ENCODE measurements at places on chromosomes 1 and 21. TPM values are rescaled to one million over a fixed set of nuclear protein-coding genes. Genes with fewer than 3 reads are reported as not detected.

- no peak for DNase-seq
Measured at GRCh38 chr1:7322283-7322785, 448.8 kb upstream of the VAMP3 start.

DNA sequence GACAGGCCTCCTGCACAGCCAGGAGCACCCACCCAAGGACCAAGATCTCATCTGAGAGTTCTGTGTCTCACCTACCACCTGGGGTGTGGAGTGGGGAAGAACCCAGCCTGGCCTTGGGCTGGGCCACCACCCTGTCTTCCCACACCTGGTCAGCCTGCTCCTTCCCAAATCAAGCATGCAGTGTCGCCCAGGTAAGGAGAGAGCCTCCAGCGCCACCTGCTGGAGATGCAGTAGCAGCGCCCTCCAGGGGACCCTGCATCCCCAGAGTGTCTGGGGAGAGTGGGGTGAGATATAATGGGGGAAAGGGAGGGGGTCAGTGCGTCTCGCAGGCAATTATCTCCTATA, 32.3 kb downstream of the KIAA2013 start:
- DNase-seq, result peak; percentile 63

GRCh38 chr1:209198961-209199750, 384.4 kb upstream of the CAMK1G start:
- no peak for DNase-seq

DNA sequence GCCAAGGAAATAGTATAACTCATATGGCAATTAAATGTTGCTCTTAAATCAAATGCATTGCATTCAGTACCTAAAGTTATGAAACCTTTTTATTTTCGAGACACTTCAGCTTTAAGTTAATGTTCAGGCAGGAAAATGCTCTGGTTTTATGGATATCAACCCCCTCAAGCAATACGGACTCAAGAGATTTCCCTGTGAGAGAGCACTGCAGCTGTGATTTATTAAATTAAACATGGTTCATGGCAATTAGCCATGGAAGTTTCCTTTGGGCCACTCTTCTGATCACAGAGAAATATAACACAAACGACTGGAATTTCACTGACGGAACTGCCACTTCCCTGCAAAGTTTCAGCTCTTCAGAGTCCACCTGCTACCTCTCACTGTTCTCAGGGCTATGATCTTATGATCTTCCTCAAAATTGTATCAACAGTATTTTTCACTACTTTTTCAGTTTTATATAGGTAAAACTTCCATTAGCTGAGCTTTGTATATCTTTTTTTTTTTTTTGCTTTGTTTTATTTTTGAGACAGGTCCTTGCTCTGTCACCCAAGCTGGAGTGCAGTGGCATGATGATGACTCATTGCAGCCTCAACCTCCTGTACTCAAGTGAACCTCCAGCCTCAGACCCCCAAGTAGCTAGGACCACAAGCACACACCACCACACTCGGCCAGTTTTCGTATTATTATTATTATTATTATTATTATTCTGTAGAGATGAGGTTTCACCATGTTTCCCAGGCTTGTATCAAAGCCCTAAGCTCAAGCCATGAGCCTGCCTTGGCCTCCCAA, 923.1 kb upstream of the TMPRSS15 start:
- no peak for DNase-seq

- no peak for DNase-seq
Measured at GRCh38 chr1:115262886-115263285, 75.2 kb downstream of the NGF start.

GRCh38 chr1:66312271-66312990, 221.5 kb upstream of the SGIP1 start:
- DNase-seq, result no peak

GRCh38 chr1:226268421-226269124, 40.4 kb downstream of the LIN9 start:
- DNase-seq, result no peak

DNA sequence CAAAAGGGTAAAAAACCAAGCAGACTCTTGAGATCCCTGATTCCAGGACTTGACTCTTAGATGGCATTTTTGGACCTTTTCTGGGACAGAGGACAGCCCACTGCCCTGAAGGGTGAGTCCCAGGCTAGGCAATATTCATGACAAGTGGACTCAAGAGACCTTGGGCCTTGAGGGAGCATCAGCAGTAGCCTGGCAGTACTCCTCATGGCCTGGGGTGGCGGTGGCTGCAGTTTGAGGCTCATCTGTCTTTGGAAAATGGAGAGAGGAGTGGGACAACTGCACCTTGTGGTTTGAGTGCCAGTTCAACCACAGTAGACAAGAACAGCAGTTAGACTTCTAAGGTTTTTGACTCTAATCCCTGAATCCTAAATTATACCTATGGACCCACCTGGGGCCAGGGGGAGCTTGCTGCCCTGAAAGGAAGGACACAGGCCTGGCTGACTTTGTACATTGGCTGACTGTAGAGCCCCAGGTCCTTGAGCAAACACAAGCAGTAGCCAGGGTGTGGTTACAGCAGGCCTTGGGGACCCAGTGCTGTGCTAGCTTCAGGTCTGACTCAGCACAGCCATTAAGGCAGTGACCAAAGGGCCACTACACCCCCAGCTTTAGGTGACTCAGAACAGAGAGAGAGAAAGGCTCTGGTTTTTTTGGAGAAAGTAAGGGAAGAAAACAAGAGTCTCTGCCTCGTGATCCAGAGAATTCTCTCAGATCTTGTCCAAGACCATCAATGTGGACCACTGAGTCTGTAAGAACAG, 1023.2 kb downstream of the KCNT2 start:
- no peak for DNase-seq

DNA sequence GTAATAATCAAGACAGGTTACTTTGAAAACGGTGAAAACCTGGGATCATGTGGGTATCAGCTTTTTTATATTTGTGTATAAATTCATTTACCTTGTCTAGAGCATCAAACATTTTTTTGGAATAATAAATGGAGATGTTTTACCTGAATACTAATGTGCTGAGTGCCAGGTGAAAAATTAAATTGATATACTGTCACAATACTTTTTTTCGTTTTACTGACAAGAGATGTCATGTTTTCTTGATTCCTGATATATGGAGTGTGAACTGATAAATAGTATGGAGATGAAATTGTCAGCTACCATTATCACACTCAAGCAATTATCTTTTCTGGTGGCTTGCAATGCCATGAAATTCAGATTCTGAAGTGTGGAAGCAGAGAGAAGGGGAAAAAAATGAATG, 47.2 kb upstream of the ZRANB2 start:
- DNase-seq, result no peak

GRCh38 chr21:29360799-29361765, 62.4 kb downstream of the BACH1 start:
- no peak for DNase-seq

DNA sequence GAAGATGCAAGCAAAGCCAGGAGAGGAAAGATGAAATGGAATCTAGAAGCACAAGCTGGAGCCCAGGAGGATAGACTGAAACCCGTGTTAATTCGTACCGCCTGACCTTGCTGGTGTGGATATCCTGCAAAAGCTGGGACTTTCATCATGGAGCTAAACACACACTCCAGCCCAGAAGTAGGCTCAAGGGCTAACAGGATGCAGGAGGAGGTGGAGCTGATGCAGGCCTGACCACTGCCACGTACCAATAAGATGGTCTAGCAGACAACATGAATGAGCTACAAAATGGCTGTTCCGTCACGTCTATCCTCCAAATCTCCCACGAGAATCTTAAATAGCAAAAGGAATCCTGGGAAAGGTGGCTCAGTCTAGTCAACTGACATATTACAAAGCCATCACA, 270.3 kb downstream of the SDCCAG8 start:
- no peak for DNase-seq

GRCh38 chr1:100347009-100347966, 5.0 kb upstream of the CDC14A start:
- no peak for DNase-seq

DNA sequence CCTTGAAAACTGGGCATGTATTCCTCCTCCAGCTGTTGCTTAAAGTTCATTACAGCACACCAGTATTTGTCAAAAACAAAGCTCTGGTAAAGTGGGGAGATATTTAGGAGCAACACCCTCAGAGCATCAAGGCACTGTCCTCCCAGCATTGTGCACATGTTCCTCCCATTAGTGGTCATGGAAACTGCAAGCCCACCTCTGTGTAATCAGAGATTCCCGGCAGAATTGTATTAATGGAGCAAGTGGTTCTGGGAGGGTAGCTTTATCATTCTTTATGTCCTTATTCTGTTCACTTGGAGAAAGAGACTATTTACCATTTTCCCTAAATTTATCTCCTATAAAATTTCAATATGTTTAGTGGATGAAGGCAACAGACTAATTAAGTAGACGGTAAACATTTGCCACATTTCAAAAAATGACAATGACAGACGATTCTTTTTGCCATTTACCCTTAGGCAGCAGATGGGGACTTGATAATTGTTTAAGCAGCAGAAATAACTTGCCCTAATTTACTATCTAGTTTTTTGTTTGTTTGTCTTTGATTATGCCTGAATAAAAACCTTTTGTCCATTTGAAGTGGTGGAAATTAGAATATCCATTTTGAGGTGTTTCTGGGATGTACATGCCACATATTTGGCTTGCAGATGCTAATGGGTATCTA, 289.6 kb upstream of the ST6GALNAC5 start:
- no peak for DNase-seq

GRCh38 chr21:42247716-42248115, 28.8 kb downstream of the ABCG1 start:
- no peak for DNase-seq

- DNase-seq, result peak; percentile 20
Measured at GRCh38 chr1:67307251-67308060, at the start of gene IL12RB2. Gene IL12RB2, plus strand, starts transcription at chr1:67307873. Its CDS starts 12,496 bp downstream, at chr1:67320369.

GRCh38 chr21:41628256-41628655, 120.3 kb upstream of the TMPRSS2 start:
- no peak for DNase-seq

DNA sequence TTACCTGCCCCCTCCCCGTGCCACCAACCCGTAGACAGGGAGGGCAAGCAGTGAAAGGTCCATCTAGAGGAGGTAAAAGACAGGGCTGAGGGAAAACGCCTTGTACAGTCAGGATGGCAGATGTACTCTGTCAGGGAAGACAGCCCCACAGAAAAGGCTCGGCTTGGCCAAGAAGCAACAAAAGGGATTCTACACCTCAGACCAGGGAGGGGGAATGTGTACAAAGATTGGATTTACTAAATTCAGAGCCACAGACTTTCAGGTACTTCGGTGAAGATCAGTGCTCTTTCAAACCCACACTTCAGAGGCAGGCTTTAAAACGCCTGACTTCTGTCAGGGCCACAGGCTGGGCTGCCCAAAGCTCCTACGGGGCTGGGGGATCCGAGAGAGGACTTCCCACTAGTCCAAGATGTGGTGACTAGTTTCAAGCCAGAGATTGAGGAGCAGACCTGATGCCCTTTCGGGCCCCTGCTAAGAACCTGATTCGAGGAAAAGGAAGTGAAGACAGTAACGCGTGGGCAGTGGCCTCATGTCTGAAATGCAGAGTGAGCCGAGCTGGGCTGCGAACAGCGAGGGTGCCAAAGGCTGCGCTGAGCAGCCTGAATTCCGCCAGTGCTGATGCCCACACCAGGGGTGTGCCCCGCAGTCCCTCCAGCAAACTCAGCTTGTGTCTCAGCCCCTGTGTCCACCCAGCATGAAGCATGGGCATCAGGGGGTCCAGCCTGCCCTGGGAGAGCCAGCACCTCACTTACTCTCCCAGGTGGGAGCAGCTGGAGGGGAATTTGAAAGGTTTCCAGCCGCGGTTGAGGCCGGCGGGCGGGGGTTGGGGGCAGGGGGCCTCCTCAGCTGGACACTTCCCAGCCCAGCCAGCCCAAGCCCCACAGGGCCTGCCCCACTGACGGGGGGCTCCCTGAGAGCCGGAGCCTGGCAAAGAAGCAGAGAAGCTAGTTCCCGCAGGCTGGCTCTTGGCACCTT, 36.2 kb downstream of the KIAA1614 start:
- no peak for DNase-seq

GRCh38 chr1:98188774-98189173, 267.9 kb upstream of the DPYD start:
- no peak for DNase-seq

GRCh38 chr1:25342846-25343245, 4.7 kb downstream of the TMEM50A start:
- DNase-seq, result no peak

- no peak for DNase-seq
Measured at GRCh38 chr1:246482805-246483568, 24.1 kb downstream of the SMYD3 start.

DNA sequence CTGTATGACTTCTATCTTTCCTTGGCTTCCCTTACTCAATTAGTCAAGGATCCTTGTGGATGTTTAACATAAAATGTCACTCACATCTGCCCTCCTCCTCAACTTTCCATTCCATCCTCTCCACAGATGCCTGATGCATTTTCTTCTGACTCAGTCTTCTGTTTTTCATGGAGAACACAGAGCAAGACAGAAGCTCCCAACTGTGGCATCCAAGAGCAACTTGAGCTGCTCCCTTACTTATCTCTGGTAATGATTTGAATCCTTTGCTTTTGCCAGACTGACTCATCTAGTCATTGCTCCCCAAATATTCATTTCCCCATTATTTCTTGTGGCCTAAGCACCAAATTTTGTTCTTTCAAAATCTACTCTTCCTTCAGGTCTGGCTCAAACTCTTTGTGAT, 120.6 kb downstream of the LYPLAL1 start:
- DNase-seq, result no peak

GRCh38 chr1:247430434-247430833, 14.5 kb downstream of the NLRP3 start:
- no peak for DNase-seq

GRCh38 chr1:31765041-31765467, 914 bp upstream of the ADGRB2 start:
- DNase-seq, result no peak

GRCh38 chr1:41679994-41680393, 195.5 kb upstream of the EDN2 start:
- no peak for DNase-seq

GRCh38 chr1:182608845-182609610, 4.8 kb upstream of the RGS16 start:
- no peak for DNase-seq

DNA sequence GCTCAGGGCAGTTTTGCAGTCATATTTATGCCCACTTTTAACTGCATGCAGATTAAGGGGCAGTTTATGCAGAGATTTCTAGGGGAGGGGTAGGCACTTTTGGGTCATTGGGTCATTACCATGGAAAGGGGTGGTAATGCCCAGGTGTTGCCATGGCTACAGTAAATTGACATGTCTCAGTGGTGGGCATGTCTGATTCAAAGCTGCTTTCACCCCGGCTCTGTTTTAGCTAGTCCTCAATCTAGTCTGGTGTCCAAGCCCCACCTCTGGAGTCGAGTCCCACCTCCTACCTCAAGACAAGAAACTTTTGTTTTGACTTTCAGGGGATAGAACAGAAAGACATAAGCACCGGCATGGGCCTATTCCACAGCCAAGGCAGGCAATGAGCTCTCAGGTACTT, 8.9 kb upstream of the NEK2 start:
- DNase-seq, result no peak

CFHR4 gene
- not detected for total RNA-seq

CHD5 gene
- 0.69 TPM for total RNA-seq

ECM1 gene
- 10.5 TPM for total RNA-seq

IFI44 gene
- 2.2 TPM for total RNA-seq

C1QC gene
- total RNA-seq, result 80.9 TPM

MAN1C1 gene
- total RNA-seq, result 2.7 TPM

TMEM53 gene
- 26.4 TPM for total RNA-seq

ZNF648 gene
- total RNA-seq, result not detected

DOCK7 gene
- 53.7 TPM for total RNA-seq

CELA2B gene
- not detected for total RNA-seq

EPHB2 gene
- 71.9 TPM for total RNA-seq

RRP1B gene
- total RNA-seq, result 22.1 TPM

LYSMD1 gene
- total RNA-seq, result 7.2 TPM

B3GALT2 gene
- 0.80 TPM for total RNA-seq

CA6 gene
- not detected for total RNA-seq

Measured in colonic mucosa (tissue), 4 donors.